Stimulated activated CD4-positive, alpha-beta T cell treated with anti-CD3 and anti-CD28 coated beads, Interleukin-1b, Interleukin-23, amount 100 ng/mL, for 4 hours (primary cell): ENCODE measurements at places on chromosomes 11 and 22.

DNA sequence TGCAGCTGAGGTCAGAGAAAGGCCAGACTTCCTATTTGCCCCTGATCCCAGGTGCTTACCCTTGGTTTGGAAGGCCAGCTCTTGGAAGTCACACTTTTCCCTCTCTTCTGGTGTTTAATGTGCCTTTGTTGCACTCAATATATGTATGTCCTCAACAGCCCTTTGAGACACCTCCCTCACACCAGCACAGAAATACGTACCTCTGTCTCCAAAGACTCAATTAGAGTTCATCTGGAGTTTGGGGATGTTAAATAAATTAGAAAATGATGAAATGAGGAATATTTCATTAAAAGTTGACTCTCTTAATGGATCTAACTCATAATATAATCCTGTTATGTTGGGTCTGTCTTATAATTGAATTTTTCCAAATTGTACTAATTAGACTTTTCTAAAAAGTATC, at the start of gene OR9G4:
Gene OR9G4, minus strand, starts transcription at position 101 of the 400 bp plus-strand sequence. CDS start 4,931 bp downstream, outside the sequence.
- no peak for DNase-seq

- no peak for DNase-seq
Measured at GRCh38 chr22:50443801-50444625, 30.8 kb downstream of the SBF1 start.

- DNase-seq: no peak
Measured at GRCh38 chr22:36929621-36930020, 16.2 kb downstream of the CSF2RB start.

DNA sequence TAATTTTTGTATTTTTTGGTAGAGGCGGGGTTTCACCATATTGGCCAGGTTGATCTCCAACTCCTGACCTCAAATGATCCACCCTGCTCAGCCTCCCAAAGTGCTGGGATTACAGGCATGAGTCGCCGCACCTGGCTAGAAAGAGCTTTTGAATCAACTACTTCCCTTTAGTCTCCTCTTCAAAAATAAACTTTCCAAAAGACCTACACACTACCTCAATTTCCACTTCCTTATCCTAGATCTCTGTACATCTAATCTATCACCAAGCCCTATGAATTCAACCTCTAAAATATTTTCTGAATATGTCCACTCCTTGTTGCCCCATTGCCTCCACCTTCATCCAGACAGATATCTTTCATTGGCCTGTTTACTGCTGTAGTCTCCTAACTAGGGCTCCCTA, 13.1 kb upstream of the DDX6 start:
- DNase-seq: no peak

DNA sequence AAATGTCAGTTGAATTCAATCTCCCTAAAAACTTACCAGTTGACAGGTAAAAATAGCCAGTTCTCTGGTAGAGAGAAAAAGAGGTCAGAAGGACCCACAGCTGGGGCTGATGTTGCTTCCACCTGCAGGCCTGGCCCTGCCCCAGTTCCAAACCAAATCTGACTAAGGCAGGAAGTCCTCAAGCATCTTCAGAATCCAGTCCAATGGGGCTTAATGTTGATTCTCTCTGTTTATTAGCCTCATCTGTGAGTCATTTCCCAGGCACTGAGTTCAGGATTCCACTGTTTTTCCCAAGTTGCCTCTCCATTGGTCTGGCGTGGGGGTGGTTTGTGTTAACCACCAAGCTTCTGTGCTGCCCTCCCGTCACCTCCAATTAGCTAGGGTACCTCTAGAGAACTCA, 601.8 kb downstream of the INSC start:
- no peak for DNase-seq

DNA sequence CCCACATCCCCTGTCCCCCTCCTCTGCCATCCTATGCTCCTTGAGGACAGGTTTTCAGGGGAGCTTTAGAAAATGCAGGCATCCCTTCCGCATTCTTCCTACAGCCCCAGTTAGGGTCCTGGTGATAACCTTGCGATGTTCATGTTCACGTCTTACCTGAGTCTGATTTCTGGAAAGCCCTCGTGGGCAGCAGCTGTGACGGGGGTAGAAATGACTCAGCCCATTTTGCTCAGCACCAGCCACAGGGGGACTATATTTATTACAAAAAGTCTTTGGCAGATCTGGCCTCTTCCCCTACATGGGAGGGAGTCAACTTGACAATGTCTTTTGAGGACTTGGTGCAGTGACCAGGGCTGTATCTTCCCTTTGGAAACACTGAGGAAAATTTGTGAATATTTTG, 12.3 kb downstream of the PKNOX2 start:
- DNase-seq: no peak

- DNase-seq: no peak
Measured at GRCh38 chr11:86192519-86193257, 51.9 kb upstream of the EED start.

DNA sequence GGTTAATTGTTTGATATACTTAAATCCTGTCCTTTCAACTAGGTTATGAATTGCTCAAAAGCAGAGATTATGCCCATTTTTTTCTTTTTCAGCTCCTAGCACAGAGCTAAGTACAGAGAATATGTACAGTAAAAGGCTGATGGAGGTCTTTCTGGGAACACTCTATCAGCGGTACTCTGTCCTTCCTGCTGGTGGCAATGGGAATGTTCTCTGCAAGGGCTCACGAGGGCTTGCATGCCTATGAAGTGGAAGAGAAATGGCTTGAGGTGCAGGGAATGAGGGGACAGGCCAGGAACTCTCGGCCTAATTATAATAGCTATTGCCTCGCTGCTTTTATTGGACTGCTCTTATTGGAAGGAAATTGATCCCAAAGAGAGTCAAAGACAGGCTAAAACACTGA, 83.7 kb upstream of the RAB1B start:
- DNase-seq: no peak

GRCh38 chr11:81345609-81346008, 1388.1 kb downstream of the FAM181B start:
- DNase-seq: no peak

DNA sequence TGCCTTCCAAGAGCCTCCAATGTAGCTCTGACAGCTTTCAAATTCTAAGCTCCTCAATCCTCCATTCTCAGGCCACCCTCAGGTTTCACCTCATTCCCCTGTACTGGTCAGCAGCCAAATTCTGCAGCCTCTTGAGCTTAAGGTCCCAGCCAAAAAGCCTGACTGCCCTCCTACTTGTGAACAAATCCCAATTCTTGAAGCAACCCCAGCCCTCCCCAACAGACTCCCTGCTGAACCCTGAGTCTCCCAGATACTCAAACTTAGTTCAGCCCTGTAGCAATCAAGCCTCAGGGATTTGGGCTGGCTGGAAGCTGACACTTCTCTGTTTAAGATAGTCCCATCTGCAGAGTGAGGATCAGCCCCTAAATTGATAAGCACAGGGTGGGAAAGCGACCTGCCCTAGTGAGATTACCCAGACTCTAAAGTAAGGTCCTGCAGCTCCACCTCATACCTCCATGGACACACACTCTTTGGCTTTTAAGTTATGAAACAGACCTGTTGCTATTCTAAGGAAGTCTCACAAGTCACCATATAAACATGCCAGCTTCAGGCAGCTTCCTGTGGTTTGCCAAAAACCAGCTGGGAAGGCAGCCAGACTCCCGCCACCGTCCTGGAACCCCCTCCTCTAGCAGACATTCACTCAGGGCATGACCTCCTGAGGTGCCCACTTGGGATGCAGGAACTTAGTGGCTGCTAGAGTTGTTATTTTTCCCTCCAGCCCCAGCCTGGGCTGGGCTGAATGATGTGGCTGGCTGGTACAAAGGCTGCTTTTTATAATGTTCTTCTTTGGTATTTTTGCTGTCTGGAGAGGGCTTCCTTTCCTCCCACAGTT, 82.5 kb upstream of the PICALM start:
- DNase-seq: no peak

DNA sequence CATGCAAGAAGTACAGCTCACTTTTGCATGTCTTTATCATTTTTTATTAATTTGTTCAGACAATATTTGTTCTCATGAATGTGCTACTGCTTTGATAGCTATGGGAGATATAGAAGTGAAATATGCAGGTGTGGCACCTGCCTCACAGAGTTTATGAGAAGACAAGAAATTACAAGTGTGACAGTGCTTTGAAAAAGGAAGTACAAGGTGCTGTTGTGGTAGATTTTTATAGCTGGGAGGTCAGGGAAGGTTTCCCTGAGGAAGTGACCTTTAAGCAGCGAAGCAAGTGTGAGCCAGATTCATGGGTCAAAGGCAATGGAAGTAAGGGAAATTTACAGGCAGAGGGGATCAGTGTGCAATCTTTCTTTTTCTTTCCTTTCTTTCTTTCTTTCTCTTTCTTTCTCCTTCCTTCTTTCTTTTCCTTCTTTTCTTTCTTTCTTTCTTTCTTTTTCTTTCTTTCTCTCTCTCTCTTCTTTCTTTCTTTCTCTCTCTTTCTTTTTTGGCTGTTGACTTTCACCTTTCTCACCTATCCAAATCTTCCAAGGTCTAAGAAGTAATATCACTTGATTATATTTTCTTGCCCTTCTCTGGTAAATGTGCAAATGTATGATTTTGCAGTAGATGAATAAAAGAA, 6.4 kb upstream of the BMAL1 start:
- no peak for DNase-seq

GRCh38 chr11:66470015-66470414, 3.3 kb downstream of the PELI3 start:
- DNase-seq: no peak

DNA sequence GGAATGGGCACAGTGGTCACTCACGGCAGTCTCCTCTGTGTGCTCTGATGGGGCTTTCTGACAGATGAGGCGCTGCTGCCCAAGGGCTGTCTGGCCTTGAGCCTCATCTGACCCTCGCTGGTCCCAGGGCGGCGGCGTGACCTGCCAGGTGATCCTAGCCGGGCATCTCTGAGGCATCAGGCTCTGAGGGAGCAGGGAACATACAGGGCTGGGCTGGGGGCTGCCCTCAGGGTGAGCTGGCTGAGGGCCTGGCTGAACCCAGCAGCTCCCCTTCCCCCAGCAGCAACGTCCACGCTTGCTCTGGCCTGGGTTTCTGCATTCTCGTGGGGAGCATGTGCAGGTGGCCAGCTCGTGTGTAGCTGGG, 47.6 kb downstream of the MOB2 start:
- DNase-seq: no peak

DNA sequence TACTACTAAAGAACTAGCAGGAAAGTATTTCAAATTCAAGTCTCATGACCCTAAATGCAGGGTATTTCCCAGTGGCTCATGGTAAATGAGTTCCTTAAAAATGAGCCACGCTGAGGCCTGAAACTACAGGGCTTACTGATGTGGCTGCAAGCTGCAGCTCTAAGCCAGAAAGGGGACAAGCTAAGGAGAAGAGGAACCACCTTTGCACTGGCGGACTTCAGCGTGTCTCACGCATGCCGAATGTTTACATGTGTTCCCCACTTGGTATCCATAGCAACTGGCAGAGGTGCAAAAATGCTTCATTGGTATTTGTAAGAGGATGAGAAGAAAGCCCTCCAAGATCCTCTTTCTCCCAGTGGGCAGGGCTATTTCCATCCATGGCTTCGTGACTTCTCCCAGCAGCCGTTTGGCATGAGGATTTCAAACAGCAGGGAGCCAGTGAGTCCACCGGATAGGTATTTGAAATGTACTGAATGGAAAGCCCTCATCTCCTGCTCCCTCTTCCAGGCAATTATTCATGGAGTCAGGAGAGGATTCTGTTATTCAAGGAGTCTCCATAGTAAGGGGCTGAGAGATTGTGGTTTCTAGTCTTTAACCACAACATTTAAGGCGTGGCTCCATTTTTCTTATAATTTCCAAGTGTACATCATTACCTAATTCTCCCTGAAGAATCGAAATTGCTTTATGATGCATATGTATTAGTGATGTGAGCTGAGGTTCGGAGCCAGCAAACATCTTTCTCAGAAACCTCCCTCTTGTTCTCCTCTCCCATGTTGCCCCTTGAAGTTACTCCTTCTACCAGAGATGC, 55.3 kb upstream of the CD44 start:
- peak; percentile 23 for DNase-seq

- no peak for DNase-seq
Measured at GRCh38 chr11:128346804-128347203, 240.6 kb downstream of the ETS1 start.

DNA sequence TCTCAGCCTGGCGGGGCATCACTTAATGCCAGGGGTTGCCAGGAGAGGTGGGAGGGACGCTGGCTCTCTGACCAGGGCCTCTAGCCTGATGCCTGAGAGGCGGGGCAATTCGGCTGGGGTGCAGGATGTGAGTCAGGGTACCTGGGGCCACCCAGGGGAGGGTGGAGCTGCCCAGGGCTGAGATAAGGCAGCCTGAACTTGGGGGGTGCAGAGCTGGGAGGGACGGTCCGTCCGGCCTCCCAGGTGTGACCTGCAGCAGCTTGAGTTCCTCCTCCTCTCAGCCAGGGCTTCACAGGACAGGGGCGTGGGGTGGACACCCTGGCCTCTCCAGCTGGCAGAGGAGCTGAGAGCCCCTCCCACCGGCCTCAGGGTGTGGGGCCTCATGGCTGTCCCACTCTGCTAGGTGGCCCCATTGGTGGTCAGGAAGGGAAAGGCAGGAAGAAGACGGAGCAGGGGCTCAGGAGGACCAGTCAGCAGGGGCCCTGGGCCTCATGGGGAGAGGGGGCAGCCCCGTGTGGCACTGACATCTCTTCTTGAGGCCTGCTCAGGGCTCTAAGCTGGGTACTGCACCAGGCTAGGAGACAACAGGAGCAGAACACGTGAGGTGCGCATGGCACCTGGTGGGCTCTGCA, 942 bp upstream of the RPS6KA4 start:
- DNase-seq: no peak

DNA sequence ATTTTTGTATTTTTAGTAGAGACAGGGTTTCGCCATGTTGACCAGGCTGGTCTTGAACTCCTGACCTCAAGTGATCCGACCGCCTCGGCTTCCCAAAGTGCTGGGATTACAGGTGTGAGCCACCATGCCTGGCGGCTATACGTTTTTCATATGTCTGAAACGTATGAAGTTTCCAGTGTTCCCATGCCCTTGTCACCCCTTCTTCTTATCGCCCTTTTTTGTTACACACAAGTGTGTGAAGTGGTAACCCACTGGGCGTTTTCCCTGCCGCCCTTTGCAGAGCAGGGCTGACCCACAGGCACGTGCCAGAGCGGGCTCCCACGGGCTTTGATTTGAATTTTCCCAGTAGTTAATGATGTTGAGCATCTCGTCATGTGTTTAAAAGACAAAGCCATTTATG, 17.0 kb downstream of the PIM3 start:
- DNase-seq: no peak

GRCh38 chr11:81112718-81113117, 1620.9 kb downstream of the FAM181B start:
- no peak for DNase-seq

- DNase-seq: no peak
Measured at GRCh38 chr11:66264914-66265313, 3.5 kb upstream of the RAB1B start.

- DNase-seq: no peak
Measured at GRCh38 chr11:9461760-9462134, 935 bp downstream of the ZNF143 start.

GRCh38 chr22:21951931-21952465, 650 bp downstream of the PPM1F start:
- no peak for DNase-seq

DNA sequence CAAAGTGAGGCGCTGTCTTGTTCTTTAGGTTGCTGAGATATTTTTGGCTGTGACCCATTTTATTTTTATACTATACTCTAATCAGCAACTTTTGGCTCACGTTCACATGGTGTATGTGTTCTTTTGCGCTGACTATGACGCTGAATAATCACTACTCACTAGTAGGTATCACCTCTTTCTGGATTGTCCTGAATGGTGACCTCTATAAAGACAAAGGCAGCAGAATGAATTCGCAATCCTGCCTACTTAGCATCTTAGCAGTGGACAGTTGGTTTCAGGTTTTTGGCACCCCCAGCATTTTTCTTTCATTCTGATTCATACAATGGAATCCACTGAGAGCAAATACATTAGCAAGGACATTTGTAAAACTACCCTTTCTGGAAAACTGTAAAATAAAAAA, 351.3 kb downstream of the JRKL start:
- DNase-seq: no peak

GRCh38 chr22:36870250-36870649, 9.4 kb downstream of the NCF4 start:
- no peak for DNase-seq
